IMR-90 (cell line): ENCODE measurements at places on chromosomes 3 and 15. TPM values are rescaled to one million over a fixed set of nuclear protein-coding genes. Genes with fewer than 3 reads are reported as not detected.
A peak's percentile ranks its signal among the peaks of the same experiment; 100 is the strongest.

DNA sequence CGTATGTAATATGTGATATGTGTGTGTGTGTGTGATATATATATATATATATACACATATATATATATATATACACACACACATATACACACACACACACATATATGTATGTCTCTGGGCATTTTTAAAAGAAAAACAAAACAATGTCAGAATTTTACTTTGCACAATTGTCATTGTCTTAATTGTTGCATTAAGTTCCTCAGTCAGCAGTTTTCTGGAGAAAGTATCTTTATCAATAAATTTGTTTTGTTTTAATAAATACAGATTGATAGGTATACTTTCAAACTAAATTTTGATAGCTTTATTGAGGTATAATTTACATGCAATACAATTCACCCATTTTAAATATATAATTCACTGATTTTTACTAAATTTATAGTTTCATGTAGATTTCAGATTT, 62.9 kb upstream of the SENP5 start:
- no peak for DNase-seq

The SPINK8 gene
- not detected in 2 replicates for total RNA-seq

The FETUB gene
- total RNA-seq: not detected in 2 replicates

DNA sequence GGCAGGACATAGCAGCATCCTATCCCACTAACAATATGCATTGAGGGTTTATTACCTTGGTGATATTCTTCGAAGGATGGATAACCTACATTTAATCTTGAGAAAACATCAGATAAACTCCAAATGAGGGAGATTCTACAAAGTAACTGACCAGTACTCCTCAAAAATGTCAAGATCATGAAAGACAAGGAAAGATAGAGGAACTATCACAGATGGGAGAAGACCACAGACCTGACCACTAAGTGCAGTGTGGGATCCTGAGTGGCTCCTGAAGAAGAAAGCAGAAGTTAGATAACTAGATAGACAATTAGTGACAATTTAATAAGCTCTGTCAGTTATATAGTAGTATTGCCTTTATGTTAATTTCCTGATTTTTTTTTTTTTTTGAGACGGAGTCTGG, 17.7 kb upstream of the CGNL1 start:
- DNase-seq: no peak

DNA sequence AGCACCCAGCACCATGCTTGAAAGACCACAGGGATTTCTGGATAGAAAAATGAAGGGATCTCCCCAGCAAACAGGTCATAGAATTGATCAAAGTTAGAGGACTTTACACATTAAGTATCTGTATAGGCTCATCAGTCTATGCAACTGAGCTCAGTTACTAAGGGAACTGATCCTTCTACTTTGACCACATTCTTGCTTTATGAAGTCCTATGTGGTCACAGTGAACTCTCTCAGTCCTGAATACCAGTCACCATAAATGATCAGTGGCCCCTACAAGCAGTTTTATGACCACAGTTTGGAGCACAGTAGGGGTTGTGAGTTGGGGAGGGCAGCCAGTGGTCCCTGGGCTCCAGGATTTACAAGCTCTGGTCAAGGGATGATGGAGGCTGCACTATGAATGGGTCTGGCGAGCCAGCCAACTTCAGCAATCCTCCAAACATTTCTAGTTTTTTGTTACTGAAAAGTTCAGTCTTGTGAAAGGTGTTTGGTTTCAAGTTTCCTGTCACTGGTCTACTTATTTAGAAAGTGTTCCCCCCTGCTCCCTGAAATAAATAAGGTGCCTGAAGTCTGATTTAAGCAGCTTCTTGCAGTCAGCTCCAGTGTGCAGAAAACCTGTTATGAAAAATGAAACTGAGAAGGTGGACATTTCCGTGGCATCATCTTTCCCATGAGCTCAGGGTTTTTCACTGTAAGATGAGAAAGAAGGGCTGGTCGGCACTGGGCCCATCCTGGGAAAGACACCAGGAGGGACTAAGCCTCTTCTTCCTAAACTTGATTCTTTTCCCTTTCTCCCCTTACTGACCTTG, 75.5 kb downstream of the DAPK2 start:
- DNase-seq: no peak

DNA sequence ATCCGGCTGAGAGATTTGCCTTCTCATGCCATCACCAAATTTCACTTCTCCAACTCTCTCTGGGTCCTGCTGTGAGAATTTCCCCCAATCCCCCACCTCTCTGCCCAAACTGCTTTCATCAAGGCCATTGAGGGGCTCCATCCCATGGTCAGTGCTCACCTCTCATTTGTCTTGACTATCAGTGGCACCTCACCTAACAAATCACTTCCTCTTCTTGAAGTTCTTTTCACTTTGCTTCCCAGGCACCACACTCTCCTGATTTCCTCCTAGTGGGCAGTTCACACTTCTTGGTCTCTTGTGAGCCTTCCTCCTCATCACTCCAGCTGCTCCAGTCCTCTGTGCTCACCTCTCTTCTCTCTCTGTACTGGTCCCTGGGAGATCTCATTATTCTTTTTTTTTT, 169.6 kb downstream of the OPA1 start:
- no peak for DNase-seq

DNA sequence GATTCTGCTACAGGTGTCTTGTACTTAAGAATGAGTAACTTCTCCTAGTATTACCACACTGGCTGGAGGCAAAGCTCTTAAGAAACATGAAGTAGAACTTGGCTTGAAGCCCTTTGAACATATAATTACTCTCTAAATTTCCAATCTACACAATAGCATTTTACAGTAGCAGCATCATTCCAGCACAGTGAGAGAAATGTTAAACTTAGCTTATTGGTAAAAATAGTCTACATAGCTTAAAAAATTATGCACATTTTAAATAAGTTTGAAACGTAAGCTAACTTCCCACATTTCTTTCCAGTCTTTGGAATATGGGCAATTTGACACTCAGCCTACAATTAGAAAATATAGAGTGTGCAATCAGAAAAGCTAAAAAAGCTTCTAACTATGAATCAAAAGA, 32.8 kb upstream of the TOP2B start:
- no peak for DNase-seq

GRCh38 chr3:16423298-16423697, 90.2 kb downstream of the RFTN1 start:
- no peak for DNase-seq

The CXCR6 gene
- total RNA-seq: under 0.01 TPM in 1 of 2 replicates, not detected in the other

DNA sequence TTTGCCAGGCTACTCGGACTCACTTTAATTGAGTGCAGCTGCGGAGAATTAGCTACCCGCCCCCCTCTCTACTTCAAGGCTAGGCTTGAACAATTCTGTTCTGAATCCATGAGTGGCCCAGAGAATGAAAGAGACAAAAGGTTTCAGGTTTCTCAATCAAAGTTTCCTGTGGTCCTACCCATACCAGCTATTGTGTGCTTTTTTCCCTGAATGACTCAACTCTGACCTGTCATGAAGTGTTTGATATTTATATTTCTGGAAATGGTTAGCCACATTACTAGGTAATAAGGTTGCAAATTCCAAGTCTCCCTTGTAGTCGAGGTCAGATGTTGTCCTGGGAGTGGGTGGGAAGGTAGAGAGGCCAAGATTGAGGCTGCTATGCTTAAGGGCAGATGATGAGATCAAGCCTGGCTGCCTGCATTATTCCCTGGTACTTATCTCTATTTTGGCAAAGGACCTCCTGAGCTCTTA, 392.7 kb upstream of the TBL1XR1 start:
- peak; percentile 93 for DNase-seq

GRCh38 chr3:18008706-18009368, 266.4 kb upstream of the TBC1D5 start:
- DNase-seq: no peak

DNA sequence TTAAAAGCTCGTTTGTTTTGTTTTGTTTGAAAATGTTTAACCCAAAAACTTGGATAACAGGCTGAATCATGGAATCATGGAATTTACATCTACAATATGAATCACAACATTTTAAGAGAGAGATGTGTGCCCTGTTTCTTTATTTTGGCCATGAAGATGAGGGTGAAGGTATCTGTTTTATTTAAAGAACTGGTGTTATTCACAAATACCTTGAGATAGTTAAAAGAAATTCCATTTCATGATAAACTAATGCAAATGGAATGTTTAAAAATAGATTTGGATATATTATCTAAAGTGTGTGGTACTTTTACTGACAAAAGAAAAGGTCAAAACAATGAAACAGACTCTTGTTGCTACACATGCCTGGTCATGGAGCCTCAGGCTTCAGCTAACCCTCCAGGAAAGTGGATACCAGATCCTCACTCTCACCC, 486.0 kb upstream of the CFAP20DC start:
- DNase-seq: peak; percentile 63

DNA sequence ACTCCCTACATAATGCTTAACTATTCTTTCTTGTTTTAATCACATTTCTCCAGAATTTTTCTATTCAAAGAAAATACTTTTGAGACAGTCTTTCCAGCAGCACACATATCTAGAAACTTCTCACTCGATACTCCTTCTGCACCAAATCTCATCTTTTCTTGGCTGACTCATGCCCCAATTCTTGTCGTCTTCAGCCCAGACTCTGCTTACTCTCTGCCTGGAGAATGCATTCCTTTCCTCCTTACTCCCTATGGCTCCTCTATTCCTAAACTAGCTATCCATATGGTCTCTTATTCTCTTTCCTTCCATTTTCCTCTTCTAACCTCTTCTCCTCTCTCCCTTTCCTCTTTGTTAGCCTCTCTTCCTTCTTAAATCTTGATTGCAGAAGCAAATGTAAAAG, 158.7 kb downstream of the GBE1 start:
- DNase-seq: peak; percentile 59

The ISLR gene
- total RNA-seq: under 0.01 TPM in 2 replicates

The CNTN3 gene
- 3.3 and 3.6 TPM in 2 replicates for total RNA-seq

DNA sequence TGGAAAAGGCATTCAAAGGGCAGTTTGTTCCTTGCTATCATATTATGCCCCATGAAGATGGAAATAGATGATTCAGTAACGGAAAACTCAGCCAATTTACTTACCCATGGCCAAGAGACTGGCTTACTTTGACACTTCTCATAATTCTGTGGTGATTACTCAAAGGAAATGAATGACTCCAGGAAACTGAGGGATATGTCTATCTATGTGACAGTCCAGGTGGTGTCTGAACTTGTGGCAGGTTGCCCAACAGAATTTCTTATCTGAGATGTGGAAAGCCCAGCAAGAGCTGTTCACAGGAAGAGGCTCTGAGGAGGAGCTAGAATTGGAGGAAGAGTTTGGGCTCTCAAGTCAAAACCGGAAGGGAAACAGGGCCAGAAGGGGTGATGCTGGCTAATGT, 91.2 kb downstream of the KCNAB1 start:
- DNase-seq: peak; percentile 68

The SERINC4 gene
- under 0.01 TPM in 1 of 2 replicates, not detected in the other for total RNA-seq

The TMEM202 gene
- not detected in 2 replicates for total RNA-seq
